ENCODE measurements at places on chromosomes 13 and 19.
A peak's percentile ranks its signal among the peaks of the same experiment; 100 is the strongest.

GRCh38 chr13:44431150-44431549, 57.5 kb downstream of the SERP2 start:
- no peak for DNase-seq

GRCh38 chr13:70339738-70340137, 231.5 kb upstream of the KLHL1 start:
- DNase-seq: no peak

GRCh38 chr19:737591-738093, 13.3 kb upstream of the MISP start:
- DNase-seq: peak; percentile 64

GRCh38 chr13:94330552-94331071, 148.9 kb downstream of the DCT start:
- DNase-seq: no peak

GRCh38 chr19:46913198-46913851, 52.5 kb downstream of the ARHGAP35 start:
- no peak for DNase-seq

GRCh38 chr13:64158908-64159307, 2743.3 kb upstream of the PCDH20 start:
- DNase-seq: no peak

- peak; percentile 62 for DNase-seq
Measured at GRCh38 chr13:112616586-112617362, 28.8 kb upstream of the TUBGCP3 start.

DNA sequence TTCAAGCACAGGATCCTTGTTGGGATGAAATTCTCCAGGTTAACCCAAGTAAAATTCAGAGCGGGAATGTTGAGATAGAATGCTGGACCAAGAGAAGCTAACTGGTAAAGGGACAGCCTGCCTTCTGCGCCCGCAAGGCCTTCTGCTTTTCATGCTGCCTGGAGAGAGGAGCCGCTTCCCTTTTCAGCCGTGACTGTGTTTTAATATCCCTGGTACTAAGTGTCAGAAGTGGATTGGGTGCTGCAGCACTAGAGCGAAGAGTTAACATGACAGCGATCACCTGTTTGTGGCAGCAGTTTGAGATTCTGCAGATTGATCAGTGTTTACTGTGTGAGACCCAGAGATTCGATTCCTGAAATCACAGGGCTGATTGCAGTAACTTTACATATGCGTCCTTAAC, 197.4 kb upstream of the ZNF536 start:
- no peak for DNase-seq

GRCh38 chr13:20703780-20704458, 420 bp downstream of the IL17D start:
- peak; percentile 85 for DNase-seq

GRCh38 chr19:7982651-7983099, 22.8 kb downstream of the ELAVL1 start:
- no peak for DNase-seq

- DNase-seq: no peak
Measured at GRCh38 chr13:32660227-32660626, 74.0 kb downstream of the PDS5B start.

DNA sequence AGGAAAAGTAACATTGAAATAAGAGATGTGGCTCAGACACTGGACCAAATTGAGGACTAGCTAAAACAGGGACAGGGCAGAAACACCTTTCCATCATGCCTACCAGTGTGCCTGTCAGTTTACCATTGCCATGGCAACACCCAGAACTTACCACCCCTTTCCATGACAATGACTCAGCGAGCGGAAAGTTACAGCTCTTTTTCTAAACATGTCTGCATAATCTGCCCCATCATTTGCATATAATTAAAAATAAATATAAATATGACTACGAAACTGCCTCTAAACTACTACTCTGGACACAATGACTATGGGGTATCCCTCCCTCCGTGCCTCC, 96.0 kb downstream of the UBL3 start:
- peak; percentile 33 for DNase-seq

- DNase-seq: no peak
Measured at GRCh38 chr13:95636853-95637252, 7.7 kb downstream of the DZIP1 start.

- DNase-seq: peak; percentile 79
Measured at GRCh38 chr19:45016388-45017314, 15.4 kb downstream of the RELB start.

GRCh38 chr13:106110241-106110855, 425.1 kb downstream of the EFNB2 start:
- no peak for DNase-seq

DNA sequence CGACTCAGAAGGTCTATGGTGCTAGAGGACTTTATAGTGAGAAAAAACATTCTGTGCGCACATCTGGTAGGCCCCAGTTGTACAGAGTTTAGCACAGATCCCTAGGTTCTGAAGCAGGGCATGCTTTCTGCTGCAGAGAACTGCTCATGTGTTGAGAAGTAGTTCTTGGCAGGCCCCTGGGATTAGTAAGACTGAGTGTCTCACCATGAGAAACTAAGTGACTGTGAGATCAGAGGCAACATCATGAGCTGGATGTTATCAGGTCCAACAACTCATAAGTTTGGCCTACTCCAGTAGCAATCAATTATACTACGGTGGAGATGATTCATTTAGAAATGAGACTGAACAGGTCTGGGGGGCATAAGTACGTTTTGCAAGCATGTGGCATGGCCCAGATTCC, 507.4 kb upstream of the KLF12 start:
- DNase-seq: no peak

DNA sequence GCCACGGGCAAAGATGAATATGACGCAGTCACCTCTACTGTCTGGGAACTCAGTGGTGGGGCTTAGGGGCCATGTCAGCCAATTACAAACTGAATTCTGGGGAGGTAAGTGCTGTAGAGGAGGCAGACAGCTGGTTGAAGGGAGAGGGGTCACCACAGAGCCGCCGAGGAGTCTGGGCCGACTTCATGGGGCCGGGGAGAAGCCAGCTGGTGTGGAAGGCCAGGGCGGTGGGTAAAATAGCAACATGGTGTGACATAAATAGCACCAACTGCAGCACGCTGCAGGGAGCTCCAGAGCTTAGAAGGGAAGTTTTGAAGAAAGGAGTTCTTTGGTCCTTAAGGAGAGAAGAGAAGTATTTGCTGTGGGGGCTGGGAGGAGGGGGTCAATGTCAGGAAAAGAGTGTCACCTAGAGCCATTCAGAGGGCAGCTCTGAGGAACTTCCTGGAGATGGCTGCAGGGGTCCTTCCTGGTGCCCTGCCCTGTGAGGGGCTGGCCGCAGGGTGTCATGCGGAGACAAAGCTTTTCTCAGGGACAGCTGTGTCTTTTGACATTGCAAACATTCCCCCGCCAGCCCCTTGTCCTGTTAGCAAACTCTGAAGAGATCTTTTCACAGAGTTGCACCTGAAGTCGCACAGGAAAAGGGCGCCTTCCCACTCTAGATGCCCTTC, 6.4 kb downstream of the METTL21C start:
- DNase-seq: no peak

- DNase-seq: peak; percentile 57
Measured at GRCh38 chr19:14479975-14480699, 5.0 kb upstream of the PTGER1 start.

DNA sequence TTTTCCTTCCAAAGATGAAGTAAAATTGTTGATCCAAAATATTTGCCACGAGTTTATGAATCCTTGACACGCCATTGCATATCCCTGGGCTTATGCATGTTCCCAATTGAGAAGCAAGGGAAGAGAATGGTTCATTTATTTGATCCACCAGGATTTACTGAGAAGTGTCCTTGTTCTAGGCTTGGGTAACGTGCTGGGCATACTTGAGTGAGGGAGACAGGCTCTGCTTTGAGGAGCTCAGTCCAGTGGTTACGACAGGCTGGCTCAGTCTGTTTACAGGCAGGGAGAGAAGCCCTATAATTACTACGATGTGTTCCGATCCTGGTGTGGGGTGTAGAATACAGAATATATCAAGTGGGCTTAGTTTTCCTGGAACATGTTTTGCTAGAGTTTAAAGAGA, 6.3 kb upstream of the PNMA8C start:
- no peak for DNase-seq

DNA sequence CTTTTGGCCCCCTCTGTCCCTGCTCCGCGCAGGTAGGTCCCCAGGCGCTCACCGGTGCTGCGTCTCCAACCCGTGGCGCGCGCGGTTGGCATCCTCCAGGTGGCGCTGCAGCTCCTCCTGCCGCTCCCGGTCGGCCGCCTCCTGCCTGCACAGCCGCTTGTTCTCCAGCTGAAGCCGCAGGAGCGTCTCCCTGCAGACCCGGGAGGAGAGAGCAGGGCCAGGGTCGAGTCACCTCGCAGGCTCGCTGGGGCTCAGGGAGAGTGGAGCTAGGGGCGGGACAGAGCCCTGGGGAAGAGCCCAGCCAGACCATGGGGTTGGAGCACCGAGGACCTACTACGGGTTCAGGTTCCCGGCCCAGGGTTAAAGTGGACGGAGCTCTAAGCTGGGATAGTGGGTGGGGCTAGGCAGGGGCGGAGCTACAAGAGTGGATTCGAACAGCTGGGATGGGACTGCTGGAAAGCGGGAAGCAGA, 9.3 kb downstream of the HOOK2 start:
- peak; percentile 84 for DNase-seq

DNA sequence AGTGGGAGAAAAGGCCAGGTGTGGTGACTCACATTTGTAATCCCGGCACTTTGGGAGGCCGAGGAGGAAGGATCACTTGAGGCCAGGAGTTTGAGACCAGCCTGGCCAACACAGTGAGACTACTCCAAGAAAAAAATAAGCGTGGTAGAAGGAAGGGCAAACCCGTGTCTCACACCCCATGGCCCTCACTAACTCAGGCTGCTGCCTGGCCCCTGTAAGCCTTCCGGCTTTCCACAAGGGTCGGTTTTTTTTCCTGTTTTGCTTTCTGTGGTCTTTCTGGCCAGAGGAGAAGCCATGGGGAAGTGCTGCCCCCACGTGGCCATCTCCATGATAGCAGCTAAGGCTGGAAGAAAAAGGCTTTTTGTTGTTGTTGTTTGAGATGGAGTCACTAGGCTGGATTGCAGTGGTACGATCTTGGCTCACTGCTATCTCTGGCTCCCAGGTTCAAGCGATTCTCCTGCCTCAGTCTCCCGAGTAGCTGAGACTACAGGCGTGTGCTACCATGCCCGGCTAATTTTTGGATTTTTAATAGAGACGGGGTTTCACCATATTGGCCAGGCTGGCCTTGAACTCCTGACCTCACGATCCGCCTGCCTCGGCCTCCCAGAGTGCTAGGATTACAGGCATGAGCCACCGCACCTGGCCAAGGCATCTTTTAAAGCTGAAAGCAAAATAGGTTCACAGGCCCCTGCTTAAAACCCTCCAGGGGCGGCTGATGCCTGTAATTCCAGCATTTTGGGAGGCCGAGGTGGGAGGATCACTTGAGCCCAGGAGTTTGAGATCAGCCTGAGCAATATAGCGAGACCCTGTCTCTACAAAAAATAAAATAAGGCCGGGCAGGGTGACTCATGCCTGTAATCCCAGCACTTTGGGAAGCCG, 7.5 kb upstream of the ARHGEF18 start:
- DNase-seq: peak; percentile 83

GRCh38 chr13:81957121-81957520, 1616.2 kb upstream of the SPRY2 start:
- DNase-seq: no peak

DNA sequence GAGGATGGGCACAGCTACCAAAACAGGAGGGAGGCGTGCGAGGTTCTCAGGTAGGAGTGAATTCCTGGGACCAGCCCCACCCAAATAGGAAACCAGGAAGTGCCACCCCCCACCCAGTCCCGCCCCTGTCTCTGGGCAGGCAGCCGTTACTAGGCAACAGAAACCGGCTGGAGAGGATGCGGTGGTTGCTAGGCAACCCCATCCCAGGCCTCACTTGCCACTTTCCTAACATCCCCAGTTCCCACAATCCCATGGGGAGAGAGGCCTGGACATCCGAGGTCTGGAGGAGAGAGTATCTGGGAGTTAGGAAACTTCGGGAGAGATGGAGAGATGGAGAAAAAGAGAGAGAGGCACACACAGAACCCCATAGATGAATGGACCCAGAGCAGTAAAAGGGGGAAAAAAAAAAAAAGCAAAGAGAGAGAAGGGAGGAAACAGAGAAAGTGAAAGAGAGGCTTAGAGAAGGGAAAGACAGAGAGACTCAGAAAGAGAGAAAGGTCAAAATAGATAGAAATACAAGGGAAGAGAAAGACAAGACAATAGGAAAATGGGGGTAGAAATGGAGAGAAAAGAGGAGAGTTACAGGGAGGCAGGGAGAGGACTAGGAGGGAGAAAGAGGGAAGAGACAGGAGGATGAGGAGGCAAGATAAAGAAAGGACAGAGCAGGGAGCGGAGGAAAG, 3.8 kb downstream of the GRIK5 start:
- DNase-seq: no peak

- no peak for DNase-seq
Measured at GRCh38 chr13:99972190-99972731, 694 bp upstream of the ZIC5 start.

- DNase-seq: no peak
Measured at GRCh38 chr13:100304229-100304628, 215.3 kb downstream of the PCCA start.

- DNase-seq: no peak
Measured at GRCh38 chr19:34155686-34156085, 16.6 kb upstream of the LSM14A start.

DNA sequence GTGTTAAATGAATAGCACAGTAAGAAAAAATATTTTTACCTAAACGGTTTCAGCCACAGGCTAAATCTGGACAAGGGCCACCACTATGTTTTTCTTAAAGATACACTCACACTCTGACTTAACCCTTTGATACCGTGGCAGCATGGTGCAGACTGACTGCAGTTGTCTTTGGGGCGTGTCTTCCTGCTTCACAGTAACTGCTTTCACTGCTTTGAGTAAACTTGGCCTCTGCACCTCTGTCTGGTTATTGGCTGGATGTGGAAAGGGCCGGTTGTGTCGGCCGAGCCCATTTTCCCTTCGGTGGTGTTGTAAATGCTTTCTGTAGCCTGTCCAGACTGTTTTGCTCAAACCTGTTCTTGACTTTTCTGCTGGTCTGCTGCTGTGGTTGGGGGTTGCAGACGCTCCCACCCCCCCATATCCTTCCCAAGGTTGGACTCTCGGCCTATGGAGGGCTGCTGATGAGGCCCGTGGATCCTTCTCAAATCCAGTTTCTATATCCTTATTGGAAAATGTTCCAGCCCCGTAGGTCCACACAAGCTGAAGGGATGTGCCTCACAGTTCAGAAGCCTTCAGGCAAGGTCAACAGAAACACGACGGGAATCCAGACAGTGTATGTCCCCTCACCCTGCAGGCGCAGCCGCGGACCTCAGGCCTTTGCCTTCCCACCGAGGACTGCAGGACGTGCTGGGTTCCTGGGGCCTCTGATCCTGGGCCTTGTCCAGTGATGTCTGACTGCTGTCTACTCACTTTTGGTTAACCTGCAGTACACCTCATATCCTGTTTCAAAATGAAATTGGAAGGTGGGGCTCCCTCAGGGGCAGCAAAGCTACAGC, 90.2 kb upstream of the RNF113B start:
- no peak for DNase-seq

GRCh38 chr19:10285393-10285792, 1.4 kb upstream of the ICAM4 start:
- DNase-seq: no peak

DNA sequence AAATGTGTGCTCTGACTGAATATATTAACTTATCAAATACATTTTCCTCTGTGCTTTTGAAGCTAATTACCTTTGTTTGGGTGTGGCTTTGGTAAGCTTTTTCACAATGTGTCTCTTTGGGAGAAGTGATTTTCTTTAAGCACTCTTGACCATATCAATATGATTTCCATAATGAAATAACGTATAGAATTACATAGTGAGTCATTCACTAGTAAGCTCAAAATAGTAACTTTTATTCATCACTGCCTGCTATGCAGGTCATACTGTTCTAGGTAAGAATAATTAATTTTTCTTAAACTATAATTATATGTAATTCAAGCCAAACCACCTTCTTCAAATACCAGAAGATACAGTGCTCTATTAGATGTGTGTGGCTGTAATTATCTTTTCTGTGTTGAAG, 480.7 kb downstream of the MYO16 start:
- DNase-seq: no peak
